Progenitor cell of endocrine pancreas (in vitro differentiated cells): ENCODE measurements at places on chromosomes 1 and 21. TPM values are rescaled to one million over a fixed set of nuclear protein-coding genes. Genes with fewer than 3 reads are reported as not detected.

- no peak for DNase-seq
- no peaks in the 10 kb centered on the region for H3K36me3 ChIP-seq
- H3K27me3 ChIP-seq = no peaks in the 10 kb centered on the region
- no peaks in the 10 kb centered on the region for H3K4me1 ChIP-seq
- no peak overlapping the region for H3K4me3 ChIP-seq
Observed at GRCh38 chr1:82991569-82991968, 1007.4 kb downstream of the TTLL7 start.

DNA sequence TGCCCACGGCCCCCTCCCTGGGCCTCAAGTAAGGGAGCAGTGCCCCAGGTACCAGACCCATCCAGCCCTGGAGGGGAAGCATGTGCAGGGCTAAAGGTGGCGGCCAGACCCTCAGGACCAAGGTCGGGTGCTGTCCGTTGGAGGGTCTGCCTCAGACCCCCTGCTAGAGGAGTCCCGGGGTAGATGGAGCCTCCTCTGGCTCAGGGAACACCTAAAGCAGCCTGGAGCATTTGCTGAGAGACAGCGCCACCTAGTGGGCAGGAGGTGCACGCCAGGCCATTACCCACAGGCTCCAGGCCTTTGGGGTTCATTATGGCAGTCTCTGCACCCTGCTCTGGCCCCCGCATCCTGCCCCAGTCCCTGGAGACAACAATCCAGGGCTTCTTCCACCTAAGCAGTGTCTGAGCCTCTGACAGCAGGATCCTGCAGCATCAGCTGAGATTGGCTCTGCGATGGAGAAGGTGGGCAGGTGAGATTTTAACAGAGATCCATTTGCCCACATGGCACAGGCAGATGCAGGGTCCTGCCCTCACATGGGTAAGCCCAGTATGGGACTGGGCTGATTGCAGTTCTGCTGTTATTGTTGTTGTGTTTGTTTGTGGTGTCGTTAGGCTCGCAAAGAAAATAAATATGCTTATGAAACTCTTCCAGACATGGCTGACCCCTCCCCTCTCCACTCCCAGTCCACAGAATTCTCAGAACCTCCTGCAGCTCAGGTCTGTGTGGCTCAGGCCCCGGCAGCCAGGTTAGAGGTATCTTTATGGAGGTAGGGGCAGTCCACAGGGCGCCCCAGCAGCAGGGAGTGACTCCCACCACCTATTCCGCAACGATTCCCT, 42.4 kb downstream of the CTNNBIP1 start:
- no peak overlapping the region for H3K4me3 ChIP-seq
- H3K36me3 ChIP-seq = peaks cover 5% of the 10 kb centered on the region
- H3K27ac ChIP-seq = no peak overlapping the region
- no peaks in the 10 kb centered on the region for H3K27me3 ChIP-seq
- no peaks in the 10 kb centered on the region for H3K4me1 ChIP-seq

DNA sequence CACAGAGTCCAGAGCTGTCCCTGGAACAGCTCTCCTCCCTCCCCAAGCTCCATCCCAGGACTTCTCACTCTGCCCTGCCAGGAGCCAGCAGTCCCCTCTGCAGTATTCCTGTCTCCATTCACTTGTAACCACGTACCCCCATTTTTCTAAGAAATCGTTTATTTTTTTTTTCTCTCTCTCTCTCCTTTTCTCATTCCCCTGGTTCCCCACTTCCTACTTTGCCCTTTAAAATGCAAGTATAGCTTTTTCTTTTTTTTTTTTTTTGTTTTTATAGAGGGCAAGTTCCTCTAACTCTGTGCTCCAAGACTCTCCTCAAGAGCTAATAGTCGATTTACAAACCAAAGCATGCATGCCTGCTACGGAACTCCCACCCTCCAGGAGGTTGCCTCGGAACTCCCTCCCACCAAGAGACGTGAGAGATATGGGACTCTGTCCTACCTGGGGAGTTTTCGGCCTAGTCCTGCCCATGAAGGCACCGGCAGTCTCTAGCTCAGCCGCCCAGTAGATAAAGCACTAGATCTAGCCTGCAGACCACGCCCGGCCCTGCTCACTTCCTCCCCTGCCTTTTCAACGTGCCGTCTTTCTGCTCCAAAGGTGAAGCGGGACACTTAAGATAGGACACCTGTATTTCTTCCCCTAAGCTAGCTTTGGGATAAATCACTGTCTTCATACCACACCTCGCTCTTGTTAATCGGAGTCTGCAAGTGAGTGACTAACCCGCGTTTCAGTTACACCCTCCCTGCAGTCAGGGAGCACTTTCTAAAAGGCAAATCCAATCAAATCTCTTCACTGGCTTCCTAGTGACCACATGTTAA, 27.7 kb downstream of the TNFRSF9 start:
- peaks cover 24% of the 10 kb centered on the region for H3K27me3 ChIP-seq
- H3K4me1 ChIP-seq = no peaks in the 10 kb centered on the region
- DNase-seq = no peak
- H3K27ac ChIP-seq = no peak overlapping the region

DNA sequence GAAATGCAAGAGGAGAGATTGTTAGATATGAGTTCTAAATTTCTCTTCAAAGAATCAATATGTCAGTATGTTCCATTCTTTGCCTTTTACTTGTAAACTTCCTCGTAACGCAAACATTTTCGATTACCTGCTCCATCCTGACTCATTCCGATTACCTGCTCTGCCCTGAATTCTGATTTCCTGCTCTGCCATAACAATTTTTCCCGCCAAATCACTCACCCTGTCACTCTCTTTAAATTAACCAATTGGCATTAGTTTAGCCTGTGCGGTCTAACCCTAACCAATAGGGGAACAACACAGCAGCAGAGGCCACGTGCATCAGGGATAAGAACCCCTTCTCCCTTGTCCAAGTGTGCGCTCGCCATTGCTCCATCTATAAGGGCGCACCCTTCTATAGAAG, 25.0 kb upstream of the CBR3 start:
- H3K36me3 ChIP-seq = no peaks in the 10 kb centered on the region
- no peak for DNase-seq
- H3K27ac ChIP-seq = no peak overlapping the region
- peaks cover 7% of the 10 kb centered on the region for H3K4me1 ChIP-seq
- peaks cover 26% of the 10 kb centered on the region for H3K27me3 ChIP-seq

GRCh38 chr1:231013391-231014015, 26.6 kb downstream of the FAM89A start:
- no peak overlapping the region for H3K27ac ChIP-seq
- no peaks in the 10 kb centered on the region for H3K27me3 ChIP-seq
- peaks cover 3% of the 10 kb centered on the region for H3K36me3 ChIP-seq
- no peak overlapping the region for H3K4me3 ChIP-seq

DNA sequence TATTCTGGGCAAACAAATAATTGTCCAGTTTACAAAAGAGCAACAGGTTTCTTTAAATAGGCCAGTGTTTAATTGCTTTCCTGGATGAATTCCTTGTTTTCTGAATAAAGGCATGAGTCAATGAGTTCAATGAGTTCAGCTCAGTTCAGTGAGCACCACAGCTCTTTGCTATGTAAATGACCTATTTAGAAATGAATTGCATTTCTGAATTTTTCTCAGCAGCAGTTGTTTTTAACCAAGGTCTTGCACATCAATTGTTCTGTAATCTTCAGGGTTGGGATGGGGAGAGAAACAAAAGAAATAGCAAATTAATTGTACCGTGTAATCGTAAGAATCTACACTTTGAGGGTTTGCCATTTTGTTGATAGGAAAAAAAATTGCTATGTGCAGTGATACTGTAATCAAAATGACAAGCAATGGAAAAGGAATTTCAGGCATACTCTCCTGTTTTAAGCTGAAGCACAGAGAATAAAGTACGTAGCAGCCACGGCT, 45.7 kb downstream of the MIS18A start:
- DNase-seq = no peak
- H3K27me3 ChIP-seq = no peaks in the 10 kb centered on the region
- no peak overlapping the region for H3K4me3 ChIP-seq

RGS4 gene
- 7.3 and 12.1 TPM in 2 replicates for total RNA-seq

RAB25 gene
- 93.8 and 99.1 TPM in 2 replicates for total RNA-seq

PRELP gene
- 0.04 and 0.14 TPM in 2 replicates for total RNA-seq

CFHR1 gene
- total RNA-seq = not detected in 2 replicates

PTGS2 gene
- total RNA-seq = 0.38 TPM in 1 of 2 replicates, not detected in the other
